ENCODE measurements at places on chromosomes 4 and X.

DNA sequence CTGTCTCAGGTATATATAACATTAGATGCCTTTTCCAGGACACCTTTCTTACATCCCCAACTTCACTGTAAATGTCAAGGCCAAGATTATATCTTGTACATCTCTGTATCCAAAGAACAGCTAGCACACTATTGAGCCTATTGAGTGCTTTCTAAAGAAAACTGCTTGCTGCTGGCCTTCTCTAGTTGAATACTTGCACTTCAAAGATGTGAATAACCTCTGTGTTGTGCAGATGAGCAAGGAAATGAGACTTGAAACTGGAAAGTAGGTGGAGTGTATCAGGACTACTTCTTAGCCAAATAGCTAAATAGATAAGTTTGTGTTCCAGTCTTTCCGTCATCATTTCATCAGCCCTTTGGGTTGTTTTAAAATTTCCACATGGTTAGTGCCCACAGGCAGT lies 704.4 kb upstream of the AMOT start:
- DNase-seq = no peak

GRCh38 chrX:150543230-150544155 lies 24.9 kb upstream of the MTM1 start:
- DNase-seq = no peak

- no peak for DNase-seq
Measured at GRCh38 chr4:177667687-177668086, 225.4 kb upstream of the AGA start.

DNA sequence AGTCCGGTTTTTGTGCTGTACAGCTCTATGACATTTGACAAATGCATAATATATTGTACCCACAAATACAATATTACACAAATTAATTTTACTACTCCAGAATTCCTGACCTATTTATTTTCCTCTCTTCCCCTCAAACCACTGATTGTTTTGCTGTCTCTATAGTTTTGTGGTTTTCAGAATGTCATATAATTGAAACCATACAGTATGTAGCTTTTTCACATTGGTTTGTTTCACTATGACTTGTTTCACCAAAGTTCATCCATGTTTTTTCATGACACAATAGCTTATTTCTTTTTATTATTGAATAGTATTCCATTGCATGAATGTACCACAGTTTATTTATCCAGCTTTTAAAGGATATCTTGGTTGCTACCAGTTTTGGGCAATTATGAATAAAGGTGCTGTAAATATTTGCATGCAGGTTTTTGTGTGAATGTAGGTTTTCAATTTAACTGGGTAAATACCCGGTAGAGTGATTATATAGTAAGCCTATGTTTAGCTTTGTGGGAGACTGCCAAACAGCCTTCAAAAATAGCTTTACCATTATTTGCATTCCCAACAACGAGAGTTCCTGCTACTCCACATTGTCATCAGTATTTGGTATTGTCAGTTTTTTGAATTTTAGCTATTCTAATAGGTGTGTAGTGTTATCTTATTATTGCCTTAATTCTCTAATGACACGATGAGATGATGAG lies 25.9 kb downstream of the RNF175 start:
- no peak for DNase-seq

- DNase-seq = no peak
Measured at GRCh38 chr4:30943356-30943755, 223.2 kb downstream of the PCDH7 start.

DNA sequence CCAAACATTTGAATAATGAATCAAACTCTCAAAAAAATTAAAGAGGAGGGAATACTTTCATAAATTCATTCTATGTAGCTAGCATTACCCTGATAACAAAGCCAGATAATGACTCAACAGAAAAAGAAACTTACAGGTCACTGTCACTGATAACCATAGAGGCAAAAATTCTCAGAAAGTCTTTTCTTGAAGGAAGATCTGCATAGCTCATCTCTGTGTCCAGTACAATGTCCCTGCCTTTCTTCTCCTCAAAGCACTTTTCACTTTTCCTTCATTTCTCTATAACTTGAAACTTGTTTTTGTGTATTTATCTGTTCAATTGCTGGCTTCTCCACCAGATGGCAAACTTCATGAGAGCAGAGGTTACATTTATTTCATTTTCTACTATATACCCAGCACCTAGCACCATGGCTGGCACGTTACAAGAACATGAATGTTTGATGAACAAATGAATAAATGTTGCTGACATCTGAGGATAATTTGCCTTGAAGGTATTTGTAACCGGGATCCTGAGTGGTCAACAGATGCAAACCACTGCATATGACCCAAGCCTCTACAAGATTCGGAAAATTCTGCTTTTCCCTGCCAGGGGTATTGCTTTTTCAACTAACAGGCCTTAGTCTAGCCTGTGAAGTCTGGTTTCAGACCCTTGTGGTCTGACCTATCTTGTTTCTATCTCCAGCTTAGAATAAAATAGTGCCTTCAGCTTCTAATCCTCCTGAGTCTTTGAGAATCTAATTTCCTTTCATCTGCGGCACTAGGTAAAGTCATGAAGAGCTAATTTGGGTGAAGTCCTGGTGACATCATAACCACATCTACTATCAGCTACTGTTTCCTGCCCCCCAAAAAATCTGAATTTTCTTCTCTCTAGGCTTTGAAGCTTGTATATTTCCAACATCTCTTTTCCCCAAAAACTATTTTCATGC lies 52.5 kb upstream of the ANTXR2 start:
- DNase-seq = no peak

DNA sequence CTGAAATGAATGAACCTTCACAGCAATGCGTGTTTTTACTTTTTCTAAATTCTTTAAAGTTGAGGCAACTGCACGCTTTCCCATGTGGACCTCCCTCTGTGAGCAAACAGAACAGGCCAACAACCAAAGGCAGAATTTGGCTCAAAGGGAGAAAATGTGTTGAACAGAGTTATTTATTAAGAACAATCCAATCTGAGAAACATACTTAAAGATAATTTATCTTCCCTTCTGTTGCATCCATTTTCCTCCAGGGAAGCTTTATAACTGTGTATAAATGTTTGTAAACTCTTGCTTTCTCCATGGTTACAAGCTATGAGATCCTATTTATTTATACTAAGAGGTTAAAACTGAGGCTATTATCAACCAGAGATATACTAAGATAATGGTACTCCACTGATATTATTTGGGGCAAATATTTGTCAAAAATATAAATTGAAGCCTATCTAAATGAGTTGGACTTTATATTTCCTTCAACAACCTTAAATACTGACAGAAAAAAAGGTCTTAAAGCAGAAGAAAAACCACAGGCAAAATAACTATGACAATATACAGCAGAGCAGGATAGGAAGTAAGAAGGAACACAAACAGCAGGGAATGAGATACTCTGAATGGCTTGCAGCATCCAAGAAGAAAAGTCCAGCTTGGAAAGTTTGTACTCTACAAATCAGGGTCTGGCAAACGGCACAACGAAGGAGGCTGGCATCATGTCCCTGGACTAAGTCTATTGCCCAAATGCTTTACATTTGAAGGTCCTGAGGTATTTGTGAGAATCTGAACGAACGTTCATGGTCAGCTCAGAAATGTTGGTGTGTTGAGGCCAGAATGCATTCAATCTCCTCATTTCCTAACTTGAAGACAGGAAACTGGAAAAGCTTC lies 663.2 kb upstream of the INTU start:
- DNase-seq = no peak

DNA sequence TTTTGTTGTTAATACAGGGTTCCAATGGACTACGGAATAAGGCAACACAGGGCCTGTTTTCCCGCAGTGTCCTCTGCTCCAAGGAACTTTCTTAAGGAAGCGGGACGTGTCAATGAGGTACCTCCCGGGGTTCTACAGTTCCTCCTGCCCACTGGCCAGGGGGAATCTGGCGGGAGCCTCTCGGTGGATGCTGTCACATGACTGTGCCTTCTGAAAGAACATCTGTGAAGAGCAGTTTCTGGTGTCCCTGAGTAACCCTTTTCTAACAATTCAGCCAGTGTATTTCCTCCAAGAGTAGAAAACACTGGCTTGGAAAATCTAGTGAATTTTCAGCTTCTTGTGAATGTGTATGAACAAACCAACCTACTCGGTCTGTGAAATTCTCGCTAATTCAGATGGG lies 32.7 kb downstream of the MFAP3L start:
- no peak for DNase-seq

Measured in lower leg skin (tissue), 4 donors.